ENCODE measurements at places on chromosomes 1 and 21.

DNA sequence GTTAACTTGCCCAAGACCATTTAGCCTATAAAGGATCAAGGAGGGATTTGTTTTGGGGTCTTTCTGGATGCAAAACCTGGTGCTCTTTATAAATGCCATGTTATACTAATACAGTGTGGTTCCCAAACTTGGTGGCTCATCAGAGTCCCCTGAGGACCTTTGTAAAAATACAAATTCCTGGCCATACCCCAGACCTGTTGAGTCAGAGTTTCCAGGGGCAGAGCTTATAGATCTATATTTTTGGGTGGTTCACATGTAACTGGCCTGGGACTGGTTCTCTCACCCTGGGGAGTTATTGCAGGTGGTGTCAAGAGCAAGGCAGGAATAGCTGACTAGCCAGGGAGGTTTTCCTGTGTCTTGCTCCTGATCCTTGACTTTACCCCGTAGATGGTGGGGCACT lies 136.9 kb upstream of the HNRNPU start:
- no peak for DNase-seq

DNA sequence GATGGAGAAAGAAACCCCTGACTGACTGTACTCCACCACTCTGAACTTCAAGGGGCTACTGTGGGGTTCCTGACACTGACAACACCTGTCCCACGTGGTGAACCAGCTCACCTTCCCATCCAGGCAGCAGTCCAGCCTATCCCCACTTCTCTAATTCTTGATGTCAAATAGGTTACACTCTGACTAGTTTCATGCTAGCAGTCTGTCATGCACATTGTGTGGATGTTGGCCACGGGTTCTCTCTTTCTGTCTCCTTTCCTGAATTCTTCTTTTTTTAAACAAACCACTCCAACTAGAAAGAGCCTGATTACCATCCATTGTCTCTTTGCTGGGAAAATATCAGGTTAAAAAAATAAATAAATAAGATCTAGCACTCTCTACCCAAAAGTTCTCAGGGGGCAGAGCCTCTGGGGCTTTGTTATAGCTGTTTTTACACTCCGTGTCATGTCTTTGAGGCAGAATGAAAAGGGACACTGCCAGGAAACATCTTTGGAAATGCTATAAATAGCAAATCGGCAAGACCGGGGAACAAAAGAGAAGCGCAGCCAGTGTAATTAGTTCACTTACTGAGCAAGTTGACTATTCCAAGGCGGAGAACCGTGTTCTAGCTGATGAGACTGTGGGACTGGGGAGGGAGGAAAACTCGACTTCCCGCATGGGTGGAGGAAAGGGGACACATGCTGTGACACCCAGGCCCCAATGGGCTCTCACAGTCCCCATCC lies 356.1 kb downstream of the OMA1 start:
- DNase-seq, result no peak

DNA sequence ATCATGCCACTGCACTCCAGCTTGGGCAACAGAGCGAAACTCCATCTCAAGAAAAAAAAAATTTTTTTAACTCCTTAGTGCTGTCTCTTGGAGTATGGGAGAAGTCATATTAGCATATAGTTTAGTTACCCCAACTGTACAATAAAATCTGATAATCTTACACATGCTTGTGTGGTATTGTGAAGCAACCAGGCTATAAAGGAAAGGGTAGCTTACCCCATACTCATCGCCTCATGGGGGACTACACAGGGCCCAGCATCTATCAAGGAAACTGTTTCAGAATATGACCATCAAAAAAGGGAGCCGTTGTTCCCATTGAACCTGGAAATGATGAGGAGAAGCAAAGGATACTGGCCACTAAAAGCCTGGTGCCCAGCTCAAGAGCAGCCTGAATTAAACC lies 3.0 kb upstream of the TRAF3IP3 start:
- DNase-seq, result no peak

DNA sequence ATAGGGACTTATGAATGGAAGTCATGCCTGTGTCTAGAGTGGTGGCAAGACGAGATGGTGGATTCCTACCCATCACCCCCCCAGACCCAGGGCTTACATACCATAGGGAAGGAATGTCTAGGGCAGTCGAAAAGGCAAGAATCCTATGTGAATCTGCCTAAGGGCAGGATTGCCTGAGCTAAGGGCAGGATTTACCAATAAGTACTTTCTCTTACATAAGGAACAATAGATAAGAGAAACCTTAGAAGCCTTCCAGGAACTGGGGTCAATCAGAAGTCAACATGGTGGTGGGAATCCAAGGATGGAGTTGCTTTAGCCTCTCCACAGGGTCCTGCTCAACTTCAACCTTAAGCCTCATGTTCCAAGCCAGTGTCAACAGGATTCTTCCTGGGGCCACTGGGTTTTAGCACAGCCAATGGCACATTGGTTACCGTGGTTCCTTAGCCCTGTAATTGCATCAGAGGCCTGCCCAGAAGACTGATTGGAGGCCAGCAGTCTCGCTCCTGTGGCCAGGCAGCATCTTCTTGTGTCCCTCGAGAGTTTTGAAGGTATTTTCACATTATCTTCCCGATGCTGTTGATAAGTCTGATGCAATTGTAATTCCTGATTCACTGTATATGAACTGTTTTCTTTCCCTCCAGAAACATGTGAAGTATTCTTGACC lies 20.7 kb downstream of the BACE2 start:
- DNase-seq, result no peak

DNA sequence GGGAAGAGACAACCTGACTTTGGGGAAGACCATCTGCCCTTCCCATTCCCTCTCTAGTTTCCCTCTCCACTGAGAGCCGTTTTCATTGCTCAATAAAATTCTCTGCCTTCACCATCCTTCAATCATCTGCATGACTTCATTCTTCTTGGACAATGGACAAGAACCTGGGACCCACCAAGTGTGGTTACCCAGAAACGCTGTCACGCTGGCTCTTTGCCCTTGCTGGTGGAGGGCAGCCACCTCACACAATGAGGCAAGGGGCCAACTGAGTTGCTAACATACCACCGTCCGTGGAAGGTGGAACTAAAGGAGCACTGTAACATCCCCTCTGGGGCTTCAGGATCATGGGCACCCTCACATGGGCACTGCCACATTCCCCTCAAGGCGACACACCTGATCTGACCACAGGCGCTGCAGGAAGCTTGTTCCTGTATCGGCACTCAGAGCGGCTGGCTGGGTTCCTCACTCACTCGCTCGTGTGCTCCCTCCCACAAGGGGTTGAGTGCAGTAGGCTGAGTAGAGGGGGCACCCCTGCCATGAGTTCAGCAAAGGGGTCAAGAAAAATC lies 652.4 kb downstream of the PLPP3 start:
- DNase-seq, result no peak

DNA sequence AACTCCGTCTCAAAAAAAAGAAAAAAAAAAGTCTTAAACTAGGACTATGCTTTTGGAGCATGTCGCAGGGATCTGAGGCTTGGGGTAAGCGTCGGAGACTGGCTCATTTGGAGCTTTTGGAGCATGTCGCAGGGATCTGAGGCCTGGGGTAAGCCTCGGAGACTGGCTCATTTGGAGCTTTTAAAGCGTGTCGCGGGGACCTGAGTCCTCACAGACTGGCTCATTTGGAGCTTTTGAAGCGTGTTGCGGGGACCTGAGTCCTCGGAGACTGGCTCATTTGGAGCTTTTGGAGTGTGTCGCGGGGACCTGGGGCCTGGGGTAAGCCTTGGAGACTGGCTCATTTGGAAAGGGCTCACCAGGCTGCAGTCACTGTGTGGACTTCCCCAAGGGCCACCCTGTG lies 13.6 kb upstream of the TSPEAR start:
- DNase-seq, result no peak

GRCh38 chr1:69540052-69540451 lies 27.7 kb upstream of the LRRC7 start:
- DNase-seq, result no peak
